Left renal pelvis (tissue), 4 donors: ENCODE measurements at places on chromosomes 2 and 18. TPM values are rescaled to one million over a fixed set of nuclear protein-coding genes. Genes with fewer than 3 reads are reported as not detected.

IRS1 gene
- polyA plus RNA-seq: 16.0 TPM

KCNF1 gene
- polyA plus RNA-seq: 1.1 TPM

ERMN gene
- polyA plus RNA-seq: 0.04 TPM

DNA sequence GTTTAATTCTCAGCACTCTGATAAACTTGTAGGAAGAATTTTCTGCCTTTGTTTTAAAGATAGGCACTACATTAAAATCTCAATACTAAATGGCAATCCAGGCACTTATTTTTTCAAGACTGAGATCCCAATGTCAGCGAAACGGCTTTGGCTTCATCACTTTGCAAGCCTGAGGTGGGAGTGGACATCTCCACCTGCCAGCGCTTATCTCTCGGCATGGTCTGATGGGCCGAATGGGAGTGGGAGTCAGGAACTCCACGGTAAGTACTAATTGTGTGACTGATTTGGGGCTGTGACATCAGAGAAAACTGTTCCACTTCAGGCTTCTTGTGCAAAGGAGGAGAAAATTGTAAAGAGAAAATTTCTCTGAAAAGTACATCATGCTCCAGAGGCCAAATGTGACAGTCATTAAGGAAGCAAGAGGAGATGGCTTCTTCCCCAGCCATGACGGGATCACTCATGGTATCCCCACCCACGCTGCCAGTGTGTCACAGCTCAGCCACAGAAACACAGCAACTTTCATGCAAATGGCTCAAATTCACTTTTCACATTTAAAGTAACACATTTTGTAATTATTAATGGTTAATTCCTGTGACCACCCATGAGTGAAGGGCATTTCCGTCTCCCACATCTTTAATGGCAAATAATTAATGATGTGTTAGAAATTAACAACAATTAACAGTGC is 385.5 kb upstream of the HNRNPA3 start:
- DNase-seq: no peak

GRCh38 chr2:222903234-222904220 is 42.7 kb downstream of the ACSL3 start:
- no peak for DNase-seq

- DNase-seq: no peak
Measured at GRCh38 chr2:28404086-28404485, 11.4 kb downstream of the FOSL2 start.

DNA sequence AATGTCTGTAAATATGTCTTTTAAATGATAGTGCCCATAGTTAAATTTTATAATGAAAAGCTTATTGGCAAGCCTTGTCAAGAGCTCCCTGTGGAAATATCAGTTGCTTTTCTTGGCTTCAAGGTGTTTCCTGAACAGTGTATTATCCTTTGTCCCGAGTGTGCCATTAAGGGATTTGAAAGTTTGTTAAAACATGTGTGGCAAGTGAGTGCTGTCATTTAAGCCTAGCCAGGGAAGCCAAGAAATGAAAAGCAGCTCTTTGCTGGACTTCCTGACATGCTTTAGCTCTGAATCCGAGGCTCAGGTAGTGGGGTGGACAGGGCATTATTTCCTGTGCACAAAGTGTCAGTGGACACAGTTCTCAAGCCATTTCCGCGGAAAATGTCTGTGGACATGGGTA is 111.5 kb downstream of the DIS3L2 start:
- DNase-seq: no peak

TSPYL6 gene
- polyA plus RNA-seq: not detected

- DNase-seq: peak; percentile 64
Measured at GRCh38 chr2:12177455-12178288, 431.2 kb downstream of the LPIN1 start.

- no peak for DNase-seq
Measured at GRCh38 chr2:220198896-220199295, 571.5 kb downstream of the SLC4A3 start.

- no peak for DNase-seq
Measured at GRCh38 chr18:24014062-24014985, at the start of gene TTC39C. Gene TTC39C, plus strand, starts transcription at chr18:24014754. Its CDS starts 118 bp downstream, at chr18:24014872.

DNA sequence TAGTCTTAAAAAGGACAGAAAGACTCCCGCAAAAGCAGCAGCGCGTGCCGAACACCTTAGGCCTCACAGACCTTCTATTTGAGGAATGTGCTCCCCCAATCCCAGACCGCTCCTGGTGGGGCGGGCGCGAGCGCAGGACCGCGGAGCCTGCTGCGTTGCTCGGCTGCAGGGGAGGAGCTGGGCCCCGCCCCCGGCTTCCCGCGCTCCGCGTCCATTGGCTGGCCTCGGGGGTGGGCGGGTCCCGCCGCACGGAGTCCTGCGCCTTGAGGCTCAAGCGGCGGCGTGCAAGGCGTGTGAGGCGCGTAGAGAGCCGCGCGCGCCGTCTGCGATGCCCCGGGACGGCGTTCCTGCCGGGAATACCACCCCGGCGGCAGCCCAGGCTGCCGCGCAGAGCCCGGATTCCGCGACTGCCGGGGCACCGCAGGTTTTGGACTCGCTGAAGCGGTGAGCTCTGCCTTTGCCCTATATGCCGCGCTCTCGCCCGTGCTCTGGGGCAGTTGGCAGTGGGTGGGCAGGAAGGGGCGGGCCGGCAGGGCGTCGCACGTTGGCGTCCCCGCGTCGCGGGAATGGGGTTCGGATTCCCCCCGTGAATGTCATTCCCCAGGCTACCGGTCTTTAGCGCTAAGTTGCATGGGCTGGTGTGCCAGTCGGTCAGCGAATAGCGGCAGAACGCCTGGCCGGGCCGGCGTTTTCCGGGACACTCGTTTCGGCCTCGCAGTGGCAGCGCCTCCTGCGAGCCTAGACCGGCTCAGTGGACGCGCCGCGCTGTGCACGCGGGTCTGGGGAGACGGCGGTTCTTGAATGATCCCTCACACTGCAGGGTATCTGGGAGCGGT is 49.6 kb upstream of the PAIP2B start:
- no peak for DNase-seq

GRCh38 chr2:239760596-239760995 is 264.5 kb downstream of the NDUFA10 start:
- DNase-seq: no peak

GRCh38 chr2:99922664-99923063 is 219.7 kb downstream of the AFF3 start:
- DNase-seq: no peak

GRCh38 chr18:74418023-74418422 is 39.1 kb downstream of the DIPK1C start:
- DNase-seq: no peak

- peak; percentile 46 for DNase-seq
Measured at GRCh38 chr2:136423516-136423996, 305.6 kb upstream of the CXCR4 start.

MLPH gene
- polyA plus RNA-seq: 4.0 TPM

DNA sequence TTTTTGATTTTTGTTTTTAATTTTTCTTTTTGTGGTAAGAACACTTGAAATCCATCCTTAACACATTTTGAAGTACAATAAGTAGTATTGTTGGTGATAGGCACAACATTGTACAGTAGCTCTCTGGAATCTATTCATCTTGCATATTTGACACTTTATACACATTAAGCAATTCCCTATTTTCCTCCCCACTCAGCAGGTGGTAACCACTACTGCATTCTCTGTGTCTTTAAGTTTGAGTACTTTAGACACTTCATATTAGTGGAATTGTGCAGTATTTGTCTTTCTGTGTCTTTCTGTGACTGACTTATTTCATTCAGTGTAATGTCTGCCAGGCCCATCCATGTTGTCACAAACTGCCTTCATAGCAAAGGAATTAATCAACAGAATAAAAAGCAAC is 471.7 kb upstream of the CDH20 start:
- no peak for DNase-seq

DNA sequence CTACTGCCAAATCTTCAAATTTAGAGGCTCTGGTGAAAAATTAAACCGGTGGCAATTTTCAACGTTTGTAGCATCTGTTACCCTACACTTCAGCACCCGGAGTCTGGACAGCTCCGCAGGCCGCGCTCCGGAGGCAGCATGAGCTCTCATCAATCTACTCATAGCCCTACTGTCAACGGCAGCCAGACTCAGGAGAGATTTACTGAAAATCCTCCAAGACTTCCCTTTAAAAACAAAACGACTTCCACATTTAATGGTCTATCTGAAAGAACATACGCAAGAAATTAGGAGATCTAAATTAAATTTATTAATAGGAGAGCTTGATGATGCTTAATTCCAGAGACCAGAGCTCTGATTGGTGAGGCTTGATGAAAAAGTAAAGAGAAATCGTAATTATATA is 970 bp upstream of the ADCYAP1 start:
- DNase-seq: peak; percentile 60

DNA sequence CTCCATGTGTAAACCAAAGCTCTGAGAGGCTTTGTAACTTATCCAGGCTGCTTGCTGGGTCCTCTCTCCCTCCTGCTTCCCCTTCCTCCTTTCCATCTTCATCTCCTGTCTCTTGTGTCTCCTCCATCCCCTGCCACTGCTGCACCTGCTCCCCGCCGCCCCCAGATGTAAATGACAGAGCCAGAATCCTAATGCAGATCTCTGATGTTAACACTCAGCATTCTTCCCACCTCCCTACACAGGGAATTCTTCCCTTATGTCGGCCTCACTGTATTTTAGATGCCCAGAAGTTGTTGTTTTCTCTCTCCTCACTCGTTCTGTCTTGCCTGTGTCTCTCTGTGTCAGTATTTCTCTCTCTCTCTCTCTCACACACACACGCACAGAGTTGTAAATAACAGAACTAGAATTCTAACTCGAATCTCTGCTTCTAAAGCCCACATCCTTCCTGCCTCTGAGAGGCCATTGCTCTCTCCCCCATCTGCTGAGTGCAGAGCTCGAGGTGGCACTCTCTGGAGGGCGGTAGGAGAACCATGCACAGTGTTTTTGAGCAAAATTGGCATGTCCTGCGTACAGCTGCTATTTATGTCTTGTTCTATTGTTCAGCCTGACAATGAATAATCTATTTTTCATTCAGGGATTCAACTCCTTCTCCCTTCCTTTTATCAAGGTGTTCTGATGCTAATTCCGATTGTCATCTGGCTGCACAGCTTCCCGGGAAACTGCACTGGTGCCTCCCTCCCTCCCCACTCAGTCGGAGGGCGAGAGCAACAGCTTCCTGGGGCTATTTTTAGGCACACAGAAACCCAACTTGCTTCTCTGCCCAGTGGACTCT is 219.9 kb downstream of the SH3RF3 start:
- no peak for DNase-seq

ZNF385B gene
- polyA plus RNA-seq: 1.0 TPM

KIAA2012 gene
- polyA plus RNA-seq: 0.14 TPM

PTPRM gene
- 99.4 TPM for polyA plus RNA-seq

GRCh38 chr2:63598981-63599380 is 10.2 kb downstream of the MDH1 start:
- DNase-seq: no peak

TBR1 gene
- not detected for polyA plus RNA-seq
